ENCODE measurements at places on chromosomes 1 and 21.

DNA sequence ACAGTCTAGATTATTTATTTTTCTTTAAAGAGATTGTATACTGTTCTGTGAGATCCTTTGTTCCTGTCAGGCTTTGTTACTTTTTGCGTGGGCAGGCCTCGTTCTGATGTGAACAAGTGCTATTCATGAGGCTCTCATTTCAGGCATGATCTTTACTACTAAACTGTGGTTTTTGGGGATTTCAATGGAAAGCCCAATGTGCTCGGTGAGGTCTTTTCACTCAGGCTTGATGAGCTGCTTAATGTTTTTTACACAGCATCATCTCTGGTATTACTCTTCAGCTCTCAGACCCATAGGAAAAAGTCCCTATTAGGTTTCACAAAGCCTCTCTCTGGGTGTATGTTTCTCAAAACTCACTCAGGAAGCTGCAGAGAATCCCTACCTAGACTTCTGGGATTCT lies 419.4 kb downstream of the GPATCH2 start:
- no peak for DNase-seq

GRCh38 chr1:218480137-218480536 lies 135.0 kb downstream of the TGFB2 start:
- no peak for DNase-seq

DNA sequence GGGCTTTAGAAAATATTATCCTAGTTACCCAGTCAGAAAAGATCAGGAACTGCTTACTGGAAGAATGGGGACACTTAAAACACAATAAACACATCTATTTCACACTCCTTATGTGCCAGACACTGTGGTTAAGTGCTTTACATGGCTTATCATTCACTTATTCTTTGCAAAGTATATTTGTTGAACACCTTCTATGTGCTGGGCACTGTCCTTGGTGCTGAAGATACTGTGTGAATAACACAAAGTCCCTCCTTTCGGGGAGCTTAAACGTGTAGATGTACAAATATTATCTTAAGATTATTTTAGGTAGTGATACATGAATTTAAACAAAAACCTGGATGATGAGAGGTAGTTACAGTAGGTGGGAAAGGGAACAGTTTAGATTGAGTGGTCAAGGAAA lies 169.3 kb downstream of the ST6GALNAC5 start:
- DNase-seq, result no peak

- DNase-seq, result no peak
Observed at GRCh38 chr1:171787686-171788480, 6.4 kb downstream of the METTL13 start.

DNA sequence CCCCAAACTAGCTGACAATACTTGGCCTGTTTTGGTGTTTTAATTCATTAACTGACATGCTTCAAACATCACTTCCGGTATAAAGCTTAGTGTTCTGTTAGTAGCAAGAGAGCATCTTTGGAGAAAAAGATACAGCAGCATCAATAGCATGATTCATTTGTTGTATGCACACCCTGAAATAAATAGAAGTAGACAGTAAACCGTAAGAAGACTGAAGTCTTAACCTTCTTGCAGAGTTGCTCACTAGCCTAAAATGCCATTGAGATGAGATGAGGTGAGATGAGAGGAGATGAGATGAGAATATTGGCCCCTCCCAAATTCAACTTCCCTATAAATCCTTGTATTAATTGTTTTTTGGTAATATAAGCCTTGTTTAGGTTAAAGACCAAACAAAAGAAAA lies 108.8 kb downstream of the TNFSF18 start:
- no peak for DNase-seq

GRCh38 chr1:99707535-99708142 lies 58.8 kb downstream of the FRRS1 start:
- peak; percentile 46 for DNase-seq

GRCh38 chr1:206722751-206723461 lies 38.2 kb downstream of the MAPKAPK2 start:
- DNase-seq, result no peak

GRCh38 chr1:218698141-218698540 lies 353.0 kb downstream of the TGFB2 start:
- no peak for DNase-seq

- DNase-seq, result peak; percentile 57
Observed at GRCh38 chr1:27979151-27979858, 19.5 kb downstream of the XKR8 start.

- no peak for DNase-seq
Observed at GRCh38 chr1:37391211-37392011, 83.0 kb upstream of the ZC3H12A start.

- DNase-seq, result no peak
Observed at GRCh38 chr1:3903141-3904005, 3.3 kb upstream of the C1orf174 start.

DNA sequence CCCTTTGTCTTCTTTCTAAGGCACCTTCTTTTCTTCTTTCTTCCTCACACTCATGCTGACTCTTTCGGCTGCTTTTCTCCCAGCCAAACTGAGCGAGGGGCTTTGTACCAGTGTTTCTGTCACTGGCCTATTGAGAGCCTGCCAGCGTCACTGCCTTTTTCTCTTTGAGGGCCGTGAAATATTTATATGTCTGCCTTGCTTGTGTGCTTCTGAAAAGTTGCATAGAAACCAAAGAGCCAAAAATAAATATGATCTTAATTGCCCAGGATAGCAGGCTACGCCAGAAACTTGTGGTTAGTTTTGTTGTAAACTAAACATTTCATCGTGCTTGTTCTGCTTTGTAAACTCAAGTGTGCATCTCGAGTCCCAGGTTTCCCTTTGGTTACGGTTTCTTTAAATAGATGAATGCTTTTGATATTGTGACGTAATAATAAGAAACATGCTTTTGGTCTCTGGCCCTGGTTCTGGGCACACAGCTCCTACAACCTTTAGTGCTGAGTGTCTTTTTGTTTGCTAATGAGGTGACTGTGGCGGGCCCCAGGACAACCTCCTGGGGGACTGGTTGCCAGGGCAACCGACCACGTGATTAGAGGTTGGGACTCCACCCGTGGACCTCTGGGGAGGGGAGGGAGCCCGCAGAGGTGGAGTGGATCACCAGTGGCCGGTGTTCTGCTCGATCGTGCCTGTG lies 10.8 kb downstream of the SLC37A1 start:
- DNase-seq, result no peak

DNA sequence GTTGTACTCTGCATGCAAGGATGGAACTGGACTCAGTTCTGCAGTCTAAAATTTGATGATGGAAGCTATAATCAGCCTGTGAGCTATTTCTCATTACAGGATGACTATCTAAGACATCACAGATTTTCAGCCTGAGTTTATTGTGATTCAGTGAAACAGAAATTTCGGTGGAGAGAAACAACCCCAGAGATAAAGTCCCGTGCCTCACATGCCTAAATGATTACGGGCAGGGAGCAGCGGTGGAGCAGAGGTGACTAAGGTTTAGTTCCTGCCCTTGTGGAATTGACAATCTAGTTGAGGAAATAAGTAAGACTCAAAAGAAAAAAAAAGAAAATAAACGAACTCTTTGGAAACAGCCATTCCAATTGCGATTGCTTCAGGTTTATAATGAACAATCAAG lies 96.9 kb downstream of the GRIK3 start:
- no peak for DNase-seq

DNA sequence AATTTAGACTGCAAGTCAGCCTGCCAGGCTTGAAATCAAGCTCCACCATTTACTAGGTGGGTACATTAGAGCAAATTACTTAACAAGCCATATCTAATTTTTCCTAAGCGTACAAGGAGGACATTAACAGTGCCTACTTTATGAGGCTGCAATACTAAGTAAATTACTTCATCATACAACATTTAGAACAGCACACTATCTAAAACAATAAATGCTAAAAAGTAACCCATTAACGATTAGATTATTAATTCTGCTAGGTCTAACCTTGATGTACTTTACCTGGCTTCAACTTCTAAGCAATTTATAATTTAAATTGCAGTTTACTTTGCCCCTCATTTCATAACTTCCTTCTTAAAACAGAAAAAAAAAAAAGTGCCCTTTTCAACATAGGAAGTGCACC lies 1155.6 kb upstream of the NCAM2 start:
- DNase-seq, result no peak

- peak; percentile 53 for DNase-seq
Observed at GRCh38 chr1:178057912-178058534, 35.9 kb upstream of the RASAL2 start.

- DNase-seq, result no peak
Observed at GRCh38 chr1:210332719-210333398, 4.2 kb downstream of the HHAT start.

- no peak for DNase-seq
Observed at GRCh38 chr1:172673761-172674160, 14.9 kb downstream of the FASLG start.

DNA sequence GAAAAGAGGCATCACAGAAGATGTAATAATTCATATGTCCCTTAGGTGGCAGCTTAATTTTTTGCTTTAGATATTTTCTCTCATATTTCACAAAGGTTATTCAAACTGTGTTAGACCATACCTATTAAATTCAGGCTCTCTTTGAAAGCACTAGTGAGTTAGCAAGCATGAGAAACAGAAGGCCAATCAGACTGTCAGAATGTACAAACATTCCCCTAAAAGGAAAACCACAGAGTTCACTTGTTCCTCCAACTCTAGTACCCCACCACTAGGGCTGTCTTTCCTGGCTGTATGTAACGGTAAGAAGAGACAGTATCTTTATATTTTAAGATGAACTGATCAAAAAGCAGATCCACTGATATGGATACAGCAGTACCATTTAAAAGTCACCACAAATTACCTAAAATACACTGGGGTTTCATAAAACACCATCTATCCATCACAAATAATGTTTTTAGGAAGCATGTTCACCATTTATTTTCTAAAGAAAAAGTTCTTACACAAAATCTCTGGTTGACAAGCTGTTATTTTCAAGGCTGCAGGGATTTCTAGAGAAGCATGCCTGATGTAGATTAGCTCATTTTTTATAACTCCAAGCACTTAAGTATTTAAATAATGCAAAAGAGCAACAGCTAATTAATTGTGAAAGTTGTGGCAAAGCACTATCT lies 1.8 kb downstream of the ARPC5 start:
- peak; percentile 75 for DNase-seq

DNA sequence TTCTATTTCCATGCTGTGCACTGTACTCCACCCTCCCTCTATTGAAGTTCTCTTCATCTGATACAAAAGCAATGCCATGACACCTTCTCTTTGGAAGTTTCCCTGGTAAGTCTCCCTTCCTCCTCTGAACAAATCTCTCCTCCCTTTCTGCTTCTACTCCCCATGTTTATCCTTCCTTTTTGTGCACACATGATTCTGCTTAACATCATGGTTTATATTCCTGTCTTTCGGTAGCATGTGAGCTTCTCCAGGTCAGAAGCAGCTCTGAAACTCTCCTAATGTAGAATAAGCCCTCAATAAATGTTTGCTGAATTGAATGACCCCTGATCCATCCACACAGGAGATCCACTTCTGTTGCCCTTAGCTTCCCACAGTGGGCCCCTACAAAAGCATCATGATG lies 328.6 kb downstream of the PLPP3 start:
- no peak for DNase-seq

GRCh38 chr1:108199201-108199691 lies 897 bp downstream of the SLC25A24 start:
- DNase-seq, result no peak

DNA sequence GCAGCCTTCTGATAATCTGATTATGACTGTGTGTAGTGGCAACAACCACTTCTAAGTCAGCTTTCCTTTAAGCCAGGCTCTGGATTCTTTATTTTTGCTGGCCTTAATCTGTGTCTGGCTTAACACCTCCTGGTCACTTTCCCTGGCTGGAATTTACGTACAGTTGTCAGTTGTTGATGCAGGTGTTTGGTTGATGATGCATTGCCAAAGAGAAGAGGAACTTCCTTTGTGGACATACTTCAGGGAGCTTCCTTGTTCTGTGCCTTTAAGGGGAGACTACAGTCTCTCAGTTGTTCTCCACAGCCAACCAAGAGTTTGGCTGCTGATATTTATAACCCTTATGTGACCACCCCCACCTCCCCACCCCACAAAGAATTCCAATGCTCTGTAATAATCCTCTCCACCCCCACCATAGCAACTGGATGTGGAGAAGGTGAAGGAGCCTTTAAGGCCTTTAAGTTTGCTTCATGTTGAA lies 96.0 kb upstream of the BMP8A start:
- DNase-seq, result peak; percentile 65

- DNase-seq, result peak; percentile 7
Observed at GRCh38 chr1:115565791-115566190, 76.0 kb upstream of the VANGL1 start.

- peak; percentile 11 for DNase-seq
Observed at GRCh38 chr1:162475089-162475488, 22.5 kb upstream of the UHMK1 start.

DNA sequence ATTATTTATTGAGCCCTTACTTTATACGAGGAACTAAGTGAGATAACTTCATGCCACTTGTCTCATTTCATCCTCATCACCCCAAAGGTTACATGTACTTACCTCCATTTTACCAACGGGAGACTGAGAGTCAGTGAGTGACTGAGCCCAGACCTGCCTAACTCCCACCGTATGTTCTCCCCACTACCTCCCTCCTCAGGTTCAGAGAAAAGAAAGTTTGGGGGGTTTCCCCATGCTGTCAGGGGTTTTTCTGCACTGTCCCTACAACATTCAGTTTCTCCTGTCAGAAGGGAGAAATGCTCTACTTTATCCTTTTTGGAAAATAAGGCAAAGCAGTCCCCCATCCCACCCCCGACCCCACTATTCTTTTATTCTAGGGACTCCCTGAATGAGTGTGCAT lies 32.9 kb downstream of the FAM78B start:
- DNase-seq, result no peak

DNA sequence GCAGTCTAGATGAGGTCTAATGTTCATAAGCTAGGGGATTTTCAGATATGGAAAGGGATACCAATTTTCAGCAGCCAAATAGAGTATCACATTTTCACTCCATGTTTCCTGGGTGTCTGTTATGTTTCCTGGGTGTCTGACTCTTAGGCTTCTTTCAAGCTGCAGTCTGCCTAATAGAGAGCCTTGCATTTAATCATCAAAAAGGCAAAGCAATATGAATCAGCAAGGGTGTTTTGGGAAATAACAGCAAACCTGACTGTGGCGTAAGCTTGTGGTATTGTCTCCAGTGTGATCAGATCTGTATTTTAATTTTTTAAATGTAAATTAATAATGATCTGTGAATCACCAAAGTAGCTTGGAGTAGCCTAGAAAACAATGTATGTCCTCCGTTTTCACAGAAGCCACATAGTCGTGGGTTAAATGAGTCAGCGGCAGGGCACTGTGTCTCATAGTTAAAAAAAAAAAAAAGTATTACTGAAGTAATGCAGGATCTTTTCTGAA lies 10.4 kb downstream of the LGALS8 start:
- DNase-seq, result no peak

- DNase-seq, result peak; percentile 93
Observed at GRCh38 chr1:225919906-225920305, 4.1 kb downstream of the PYCR2 start.

GRCh38 chr1:31302709-31303441 lies 6.0 kb downstream of the ZCCHC17 start:
- no peak for DNase-seq

- no peak for DNase-seq
Observed at GRCh38 chr1:147804942-147805723, 44.7 kb upstream of the GJA5 start.

GRCh38 chr1:70633004-70633403 lies 221.9 kb downstream of the CTH start:
- DNase-seq, result no peak

Data from putamen (tissue), 1 donor.